ENCODE measurements at places on chromosomes 4 and X.
A peak's percentile ranks its signal among the peaks of the same experiment; 100 is the strongest.

DNA sequence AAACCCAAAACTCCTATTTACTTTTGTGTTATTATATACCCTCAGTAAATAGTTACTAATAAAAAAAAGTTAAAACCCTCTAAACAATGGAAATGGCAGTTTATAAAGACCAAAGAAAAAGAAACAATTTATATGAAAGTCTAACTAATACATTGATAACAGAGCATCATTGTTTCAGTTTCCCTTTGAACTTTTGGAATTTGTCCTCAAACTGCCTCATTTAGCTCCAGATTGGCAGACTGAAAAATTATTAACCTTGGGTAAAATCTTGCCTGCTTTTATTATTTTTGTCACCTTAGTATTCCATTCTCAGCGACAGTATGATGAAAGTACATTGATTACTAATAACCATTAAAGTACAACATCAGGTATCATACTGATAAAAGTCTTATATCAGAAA is 124.0 kb downstream of the PDE5A start:
- DNase-seq: no peak

GRCh38 chr4:101299899-101300540 is 47.3 kb downstream of the PPP3CA start:
- DNase-seq: no peak

- DNase-seq: no peak
Measured at GRCh38 chr4:6386091-6386490, 86.3 kb downstream of the PPP2R2C start.

DNA sequence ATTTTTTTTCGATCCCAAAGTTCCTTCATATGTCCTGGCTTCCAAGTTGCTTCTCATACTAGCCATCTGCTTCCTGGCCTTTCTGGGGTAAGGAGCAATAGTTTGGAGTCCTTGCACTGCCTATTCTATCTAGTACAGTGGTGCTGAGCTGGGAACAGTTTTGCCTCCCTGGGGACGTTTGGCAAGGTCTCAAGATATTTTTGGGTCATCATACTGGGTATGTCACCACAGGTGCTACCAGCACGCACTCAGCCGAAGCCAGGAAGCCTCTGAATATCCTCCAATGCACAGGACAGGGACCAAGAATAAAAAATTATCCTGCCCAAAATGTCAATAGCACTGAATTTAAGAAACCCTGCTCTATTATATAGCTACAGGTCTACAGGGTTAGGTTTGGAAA is 35.4 kb upstream of the TMSB15B start:
- no peak for DNase-seq

- DNase-seq: no peak
Measured at GRCh38 chr4:54909961-54910360, 215.4 kb downstream of the KDR start.

- no peak for DNase-seq
Measured at GRCh38 chr4:182564724-182565369, 321.6 kb downstream of the TENM3 start.

GRCh38 chrX:16113978-16114565 is 9.3 kb upstream of the GRPR start:
- DNase-seq: no peak

- no peak for DNase-seq
Measured at GRCh38 chr4:138162259-138162658, 79.9 kb downstream of the SLC7A11 start.

DNA sequence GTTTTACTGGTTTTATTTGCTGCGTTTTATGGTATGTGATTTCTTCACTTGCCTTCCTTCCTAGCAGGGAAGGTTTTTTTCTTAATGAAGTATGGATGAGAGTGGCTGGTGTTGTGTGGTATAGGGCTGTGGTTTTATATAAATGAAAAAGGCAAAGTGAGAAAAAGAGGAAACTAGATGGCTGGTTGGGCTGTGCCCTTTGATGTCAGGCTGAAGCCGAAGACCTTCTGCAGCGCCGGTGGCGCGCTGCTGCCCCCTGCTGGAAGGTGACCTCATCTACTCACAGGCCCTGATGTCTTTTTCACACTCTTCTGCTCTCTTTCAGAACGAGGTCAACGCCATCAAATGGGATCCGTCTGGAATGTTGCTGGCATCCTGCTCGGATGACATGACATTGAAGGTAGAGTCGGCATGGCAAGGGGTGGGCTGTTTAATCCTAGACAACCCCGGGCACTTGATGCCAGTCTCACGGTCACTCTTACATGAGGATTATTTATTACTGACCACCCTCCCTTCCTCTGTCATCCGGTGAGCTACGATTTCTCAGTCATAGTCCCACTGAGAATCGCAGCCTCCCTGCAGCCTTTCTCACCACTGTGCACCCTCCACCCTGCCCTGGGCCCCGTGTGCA is 56.6 kb downstream of the GPR143 start:
- peak; percentile 60 for DNase-seq

DNA sequence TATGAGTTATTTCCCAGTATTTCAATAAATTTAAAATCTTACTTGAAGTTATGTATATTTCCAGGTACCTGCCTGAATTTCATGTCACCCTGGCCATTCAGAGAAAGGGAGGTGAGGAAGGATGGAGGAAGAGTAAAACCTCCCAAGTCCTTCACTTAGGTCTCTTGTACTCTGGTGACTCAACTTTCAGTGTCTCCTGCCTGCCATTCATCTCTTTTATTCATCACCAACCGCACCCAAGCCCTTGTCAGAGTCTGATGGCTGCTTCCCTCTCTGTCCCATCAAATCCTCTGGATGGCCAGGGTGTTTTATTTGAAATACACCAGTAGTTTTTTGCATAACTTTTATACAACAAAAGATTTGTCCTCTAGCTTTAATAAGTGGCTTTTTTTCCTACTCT is 17.8 kb downstream of the TMPRSS11E start:
- DNase-seq: no peak

DNA sequence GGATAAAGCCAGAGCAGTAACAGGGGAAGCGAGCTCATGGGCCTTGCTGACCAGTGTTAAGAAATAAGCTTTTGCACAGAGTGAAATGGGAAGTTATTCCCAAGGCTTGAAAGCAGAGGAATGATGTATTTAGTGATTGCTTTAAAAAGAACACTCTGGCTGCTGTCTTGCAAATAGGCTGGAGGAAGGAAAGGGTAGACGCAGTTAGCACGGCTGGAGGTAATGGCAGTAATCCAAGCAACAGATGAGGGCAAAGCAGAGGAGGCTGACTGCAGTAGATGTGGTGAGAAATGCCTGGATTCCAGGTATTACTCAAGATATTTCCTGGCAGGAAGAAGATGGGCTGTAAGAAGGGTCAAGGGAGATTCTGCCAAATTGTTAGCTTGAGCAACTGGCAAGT is 1342.3 kb upstream of the AGA start:
- DNase-seq: no peak

DNA sequence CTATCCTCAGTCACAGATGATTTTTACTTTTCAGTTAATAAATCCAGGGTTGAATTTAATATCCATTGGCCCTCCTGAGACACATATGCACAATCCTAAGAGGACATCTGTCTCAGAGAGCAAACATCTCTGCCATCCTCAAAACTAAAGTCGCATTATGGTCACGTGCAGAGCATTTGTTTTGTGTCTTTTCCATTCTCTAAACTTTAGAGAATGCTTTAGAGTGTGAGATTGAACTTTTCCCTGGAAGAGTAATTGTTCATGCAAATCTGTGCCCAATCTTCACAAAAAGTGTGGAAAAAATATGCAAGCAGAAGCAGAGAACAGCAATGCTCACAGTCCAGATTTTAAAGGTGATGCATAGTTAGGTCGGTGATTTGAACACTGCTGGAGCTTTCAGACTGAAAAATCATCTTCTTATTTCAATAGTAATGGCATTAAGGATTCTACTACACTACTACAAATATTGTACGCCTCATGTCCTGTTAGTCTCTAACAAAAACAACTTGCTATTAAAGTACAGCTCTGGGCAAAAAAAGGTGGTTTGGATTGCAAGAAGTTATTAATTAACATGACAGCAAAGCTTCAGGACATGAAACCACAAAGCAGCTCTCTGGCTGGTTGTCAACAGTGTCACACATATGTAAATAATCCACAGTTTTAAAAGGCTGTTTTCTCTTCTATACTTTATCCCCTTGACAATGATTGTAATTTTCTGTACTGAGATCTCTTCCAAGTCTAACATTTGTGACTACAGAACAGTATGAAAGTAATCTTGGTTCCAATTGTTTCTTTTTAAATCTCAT is 19.9 kb downstream of the DCHS2 start:
- no peak for DNase-seq

- DNase-seq: no peak
Measured at GRCh38 chr4:80361329-80361900, 25.9 kb downstream of the CFAP299 start.

DNA sequence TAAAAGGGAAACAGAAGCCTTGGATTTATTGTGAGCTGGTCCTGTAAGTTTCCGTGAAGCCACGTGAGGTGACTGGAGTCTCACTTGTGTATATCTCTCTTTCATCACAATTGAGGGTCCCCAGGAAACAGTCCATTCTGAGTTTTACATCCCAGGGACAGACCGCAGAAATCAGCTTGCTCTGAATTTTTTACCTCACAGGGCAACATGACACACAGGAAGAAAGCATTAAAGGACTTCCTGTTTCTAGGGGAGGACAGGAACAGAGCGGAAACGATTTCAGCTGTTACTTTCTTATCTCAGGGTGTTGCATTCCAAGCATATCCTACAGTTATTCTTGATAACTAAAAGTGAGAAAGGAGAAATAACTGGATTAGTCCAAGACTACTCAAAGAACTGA is 553.5 kb downstream of the TRAM1L1 start:
- DNase-seq: no peak

DNA sequence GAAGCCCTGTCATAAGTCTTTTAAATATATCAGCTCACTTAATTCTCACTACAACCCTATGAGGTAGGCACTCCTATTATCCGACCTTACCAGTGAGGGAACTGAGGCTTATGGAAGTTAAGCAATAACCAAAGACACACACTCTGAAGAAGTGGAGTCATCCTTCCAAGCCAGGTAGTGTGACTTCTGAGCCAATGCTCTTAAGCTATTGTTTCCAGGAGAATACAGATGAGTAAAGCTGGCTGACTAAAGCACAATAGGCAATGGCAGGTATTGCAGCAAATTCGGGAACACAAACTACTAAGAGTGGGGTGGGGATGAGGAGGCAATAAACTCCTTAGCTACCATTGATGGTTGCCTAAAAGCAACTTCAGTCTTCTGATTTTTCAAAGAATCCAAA is 81.8 kb upstream of the KIT start:
- DNase-seq: no peak

DNA sequence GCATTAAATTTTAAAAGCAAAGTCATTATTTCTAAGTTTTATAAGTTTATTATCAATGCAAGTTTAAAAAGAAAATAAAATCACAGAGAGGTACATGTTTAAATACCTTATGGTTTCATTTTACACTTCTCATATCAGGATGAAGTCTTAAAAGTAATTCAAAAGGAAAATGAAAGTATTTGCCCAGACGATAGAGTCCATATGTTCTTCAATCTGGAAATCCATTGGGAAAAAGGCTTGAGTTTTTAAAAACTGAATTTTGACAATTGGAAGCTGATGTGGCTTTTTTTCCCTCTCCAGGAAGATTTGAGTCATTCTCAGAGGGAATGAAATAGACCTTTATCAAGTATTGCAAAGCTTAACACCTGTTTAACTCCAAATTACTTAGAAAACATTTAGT is 37.1 kb downstream of the MAB21L2 start:
- no peak for DNase-seq

DNA sequence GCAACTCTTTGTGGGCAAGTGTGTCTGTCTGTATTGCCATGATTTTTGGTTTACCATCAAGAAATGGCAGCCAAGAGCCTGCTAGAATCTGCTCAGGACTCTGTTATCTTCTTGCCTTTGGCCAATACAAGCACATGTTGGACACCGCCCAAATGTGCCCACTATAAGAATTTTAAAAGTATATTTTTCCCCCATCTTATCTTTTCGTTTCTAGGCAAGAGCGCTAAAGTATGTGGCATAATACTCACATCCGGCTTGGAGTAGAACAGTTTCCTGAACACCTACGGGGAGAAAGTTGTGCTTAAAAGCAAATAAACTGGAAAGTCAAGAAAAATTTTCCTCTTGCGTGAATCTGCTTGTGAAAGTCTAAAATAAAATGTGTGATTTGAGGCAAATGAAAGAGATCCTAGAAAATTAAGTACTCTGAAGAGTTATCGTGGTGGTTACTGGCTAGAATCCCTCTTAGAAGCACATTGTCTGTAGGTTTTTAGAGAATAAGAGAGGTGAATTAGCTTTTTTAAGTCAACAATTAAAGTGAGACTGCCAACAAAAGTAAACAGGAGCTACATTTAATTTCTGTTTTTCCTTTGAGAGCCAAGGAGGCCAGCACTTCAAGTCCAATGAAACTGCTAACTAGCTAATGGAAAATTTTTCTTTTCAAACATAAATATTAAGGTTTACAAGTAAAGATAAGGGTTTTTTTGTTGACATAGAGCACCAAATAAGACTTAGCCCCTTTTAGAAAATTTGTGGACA is 220.2 kb downstream of the SOWAHB start:
- no peak for DNase-seq

DNA sequence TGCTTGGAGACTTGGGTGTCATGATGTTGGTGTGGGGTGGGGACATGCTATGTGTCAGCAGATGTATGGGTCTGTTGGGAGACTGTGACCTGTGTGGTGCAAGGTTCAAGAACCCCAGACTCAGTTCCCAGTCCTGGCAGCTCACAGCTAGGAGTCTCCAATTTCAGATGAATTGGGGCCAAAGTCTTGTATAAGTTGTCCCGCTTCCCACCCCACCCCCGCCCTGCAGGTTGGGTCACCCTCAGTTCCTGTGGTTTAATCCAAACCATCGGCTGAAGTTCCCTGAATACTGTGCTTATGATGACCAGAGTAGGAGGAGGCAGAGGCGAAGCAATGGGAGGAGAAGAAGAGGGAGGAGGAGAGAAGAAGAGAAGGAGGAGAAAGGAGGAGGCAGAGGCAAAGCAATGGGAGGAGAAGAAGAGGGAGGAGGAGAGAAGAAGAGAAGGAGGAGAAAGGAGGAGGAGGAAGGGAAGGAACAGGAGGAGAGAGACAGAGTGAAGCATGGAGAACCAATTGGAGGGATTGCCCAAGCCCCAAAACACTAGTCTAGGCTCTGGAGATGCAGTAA is 112.6 kb downstream of the EFNB1 start:
- DNase-seq: no peak

- DNase-seq: no peak
Measured at GRCh38 chrX:53223068-53223693, 1.8 kb downstream of the KDM5C start.

DNA sequence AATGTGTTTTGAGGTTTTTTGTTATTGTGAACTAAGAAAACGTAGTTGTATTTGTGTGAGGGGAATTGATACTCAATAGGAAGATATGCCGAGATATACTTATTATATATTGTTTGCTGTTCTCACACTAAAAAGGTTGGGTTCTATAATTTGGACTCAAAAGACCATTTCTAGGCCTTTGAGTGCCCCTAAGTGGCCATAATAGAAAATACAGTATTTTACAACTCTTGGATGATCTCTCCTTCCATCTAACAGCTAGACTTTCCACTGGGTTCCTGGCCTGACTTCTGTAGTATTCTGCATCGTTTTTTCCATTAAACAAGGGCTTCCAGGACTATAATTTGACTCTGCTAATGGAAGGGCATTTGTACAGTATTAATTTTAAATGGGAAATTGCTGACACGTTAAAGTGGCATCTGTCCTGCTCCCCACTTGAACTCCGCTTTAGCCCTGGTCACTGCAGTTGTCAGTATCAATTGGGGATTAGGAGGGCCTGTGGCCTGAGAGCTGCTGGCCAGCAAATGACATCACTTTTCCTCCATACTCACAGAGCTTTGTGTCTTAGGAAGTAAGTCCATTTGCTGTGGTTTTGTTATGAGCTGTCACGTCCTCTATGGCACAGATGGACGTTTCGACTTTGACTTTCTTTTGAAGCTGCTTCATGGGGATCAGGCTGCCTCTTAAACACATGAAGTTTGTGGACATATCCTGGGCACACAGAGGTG is 176.9 kb downstream of the SLIT2 start:
- DNase-seq: no peak

GRCh38 chr4:144645631-144646522 is at the start of gene HHIP:
HHIP (plus strand) TSS chr4:144646156; CDS start chr4:144646676, 520 bp downstream.
- DNase-seq: no peak

Data from stimulated activated CD8-positive, alpha-beta memory T cell treated with anti-CD3 and anti-CD28 coated beads, Interleukin-7, amount 100 ng/mL, for 4 hours (primary cell).